ENCODE measurements at places on chromosomes 2 and 18. TPM values are rescaled to one million over a fixed set of nuclear protein-coding genes. Genes with fewer than 3 reads are reported as not detected.

Gene VSNL1
- not detected for total RNA-seq

Gene KHK
- 10.7 TPM for total RNA-seq

Gene SERPINB11
- not detected for total RNA-seq

Gene RNF125
- total RNA-seq, result 16.0 TPM

Gene COPS7B
- total RNA-seq, result 57.7 TPM

GRCh38 chr2:128623776-128624761 lies 305.4 kb upstream of the HS6ST1 start:
- DNase-seq, result no peak

DNA sequence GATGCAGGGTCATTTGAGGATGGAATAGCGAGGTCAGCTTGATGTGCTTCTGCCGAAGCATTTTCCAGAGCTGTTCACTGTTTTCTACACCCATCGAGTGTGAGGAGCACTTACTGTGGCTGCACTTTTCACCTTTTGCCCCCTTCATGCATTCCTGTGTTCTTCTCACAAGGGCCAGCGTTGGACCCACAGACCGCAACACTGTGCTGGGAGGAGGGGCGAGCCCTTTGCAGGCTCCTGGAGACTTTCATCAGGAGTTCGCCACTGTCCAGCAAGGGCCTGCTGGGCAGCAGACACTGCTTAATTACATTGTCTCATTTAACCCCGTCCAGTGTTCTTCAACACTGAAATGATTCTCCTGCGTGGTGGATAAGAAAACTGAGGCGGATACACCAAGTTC lies 29.9 kb downstream of the CYP26B1 start:
- no peak for DNase-seq

GRCh38 chr2:157501026-157501425 lies 57.1 kb upstream of the CYTIP start:
- DNase-seq, result no peak

- DNase-seq, result no peak
Measured at GRCh38 chr2:40531359-40531758, 79.5 kb upstream of the SLC8A1 start.
